ENCODE measurements at places on chromosomes 12 and 14.

- DNase-seq, result peak; percentile 31
Observed at GRCh38 chr12:91685917-91686316, 459.7 kb downstream of the BTG1 start.

- no peak for DNase-seq
Observed at GRCh38 chr14:49769581-49770211, 1.7 kb downstream of the KLHDC2 start.

DNA sequence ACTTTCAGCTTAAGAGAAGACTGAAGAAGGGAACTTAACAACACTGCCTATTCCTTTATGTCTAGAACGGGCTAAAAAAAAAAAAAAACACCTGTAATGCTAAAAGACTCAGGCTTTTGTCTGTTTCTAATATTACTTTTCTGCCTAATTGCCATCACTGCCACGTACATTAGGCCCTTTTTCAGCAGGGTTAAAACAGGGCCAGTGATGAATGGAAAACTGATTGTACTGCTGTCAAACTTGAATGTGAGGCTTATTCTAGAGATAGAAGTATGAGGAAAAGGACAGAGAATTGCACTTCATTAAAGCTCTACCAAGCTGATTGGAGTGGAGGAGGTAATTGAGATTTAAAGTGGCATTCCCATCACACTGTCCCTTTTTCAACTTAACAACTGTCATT lies 535.8 kb downstream of the PRKD1 start:
- DNase-seq, result no peak

DNA sequence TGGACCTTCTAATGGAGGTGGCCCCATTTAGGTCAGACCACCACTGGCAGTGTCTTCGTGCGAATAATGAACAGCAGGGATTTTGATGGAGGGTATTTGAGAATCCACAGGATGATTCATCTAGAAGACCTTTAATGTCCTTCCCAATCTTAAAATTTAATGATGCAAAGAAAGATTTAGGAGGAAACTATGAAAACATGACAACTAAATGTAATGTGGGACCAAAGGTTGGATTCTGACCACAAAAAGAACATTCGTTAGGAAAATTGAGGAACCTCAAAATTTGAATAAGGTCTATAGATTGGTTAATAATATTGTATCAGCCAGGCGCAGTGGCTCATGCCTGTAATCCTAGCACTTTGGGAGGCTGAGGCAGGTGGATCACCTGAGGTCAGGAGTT lies 78.2 kb upstream of the TMPO start:
- no peak for DNase-seq

Data from stromal cell of bone marrow (primary cell).